ENCODE measurements at places on chromosomes 2 and 18.

DNA sequence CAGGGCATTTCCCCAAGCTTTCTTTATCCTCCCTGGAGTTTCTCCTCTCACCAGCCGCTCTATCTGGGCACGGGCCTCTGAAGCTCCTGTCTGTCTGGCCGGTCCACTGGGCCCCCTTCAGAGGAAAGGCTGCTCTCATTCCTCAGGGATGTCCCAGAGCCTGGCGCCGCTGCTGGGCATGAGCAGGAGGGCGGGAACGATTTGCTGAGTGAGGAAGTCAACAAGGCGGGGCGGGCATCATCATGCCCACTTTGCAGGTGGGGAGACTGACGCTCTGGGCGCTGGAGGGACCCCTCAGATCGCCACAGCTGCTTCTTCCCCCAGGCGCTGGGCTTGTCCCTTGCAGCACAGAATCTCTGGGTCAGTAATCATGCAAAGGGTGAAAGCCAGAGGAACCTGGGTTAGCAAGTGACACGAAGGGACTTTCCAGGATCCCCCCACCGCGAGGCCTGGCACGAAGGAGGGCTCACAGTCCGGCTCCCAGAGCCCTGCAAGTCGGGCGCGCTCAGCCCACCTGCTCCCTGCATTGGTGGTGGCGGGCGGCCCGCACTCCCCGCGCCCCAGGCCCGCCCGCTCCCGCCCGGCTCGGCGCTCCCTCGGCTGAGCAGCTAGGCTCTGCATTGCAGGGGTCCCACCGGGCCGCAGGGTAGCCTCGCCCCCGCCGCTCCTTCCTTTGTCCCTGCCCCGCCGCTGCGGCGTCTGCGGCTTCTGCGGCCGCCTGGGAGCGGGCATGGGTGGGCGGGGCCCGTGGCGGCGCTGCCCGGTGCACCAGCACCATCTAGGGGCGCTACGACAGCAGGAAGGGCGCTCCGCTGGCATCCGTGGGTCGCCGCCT, 157.8 kb downstream of the CYRIA start:
- no peak for DNase-seq

DNA sequence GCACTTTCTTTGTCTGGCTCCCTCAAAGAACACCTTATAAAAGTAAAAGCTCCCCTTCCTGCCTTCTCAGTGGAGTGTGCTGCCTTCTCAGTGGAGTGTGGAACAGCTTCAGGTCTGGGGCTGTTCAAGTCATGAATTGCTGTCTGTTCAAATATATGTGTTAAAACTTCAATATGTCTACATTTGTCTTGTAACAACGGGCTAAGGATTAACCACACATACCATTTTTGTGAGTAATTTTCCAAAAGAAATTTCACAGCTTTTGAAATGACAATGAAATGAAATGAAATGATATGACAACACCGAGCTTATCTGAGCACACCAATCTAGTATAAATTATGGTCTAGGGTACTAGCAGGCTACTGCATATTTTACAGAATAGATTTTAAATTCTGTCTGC, 42.9 kb downstream of the CABYR start:
- DNase-seq = no peak

DNA sequence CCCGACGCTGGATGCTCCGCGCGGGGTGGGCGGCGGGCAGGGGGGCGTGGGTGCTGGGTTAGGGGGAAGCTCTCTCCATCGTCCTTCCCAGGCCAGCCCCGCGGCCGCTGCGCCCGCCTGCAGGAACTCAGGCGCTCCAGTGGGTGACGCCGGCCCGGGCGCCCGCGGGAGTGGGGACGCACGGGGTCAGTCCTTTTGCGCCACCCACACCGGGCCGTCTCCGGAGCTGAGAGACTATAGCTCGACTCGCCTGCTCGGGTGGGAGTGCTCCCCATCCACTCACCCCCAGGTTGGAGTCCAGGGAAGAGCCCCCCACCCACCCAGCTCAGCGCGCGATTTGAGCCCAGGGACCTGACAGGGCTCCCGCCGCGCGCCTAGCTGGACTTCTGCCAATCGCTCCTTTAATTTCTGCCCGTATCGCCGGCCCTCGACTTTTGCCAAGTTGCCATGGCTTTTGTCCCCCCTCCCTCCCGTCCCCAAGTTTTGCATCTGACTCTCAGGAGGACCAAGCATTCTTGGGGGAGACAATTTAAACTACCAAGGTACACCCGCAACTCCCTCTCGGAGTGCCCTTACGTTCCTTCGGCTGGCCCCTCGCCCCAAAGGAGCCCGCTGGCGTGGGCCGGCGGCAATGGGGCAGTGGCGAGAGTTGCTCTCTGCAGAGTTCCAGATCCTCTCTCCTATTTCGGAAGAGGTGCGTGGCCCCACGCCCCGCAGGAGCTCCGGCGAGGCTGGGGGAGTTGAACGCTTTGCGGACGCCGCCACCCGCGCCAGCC, 205.8 kb upstream of the SMAD2 start:
- DNase-seq = no peak

DNA sequence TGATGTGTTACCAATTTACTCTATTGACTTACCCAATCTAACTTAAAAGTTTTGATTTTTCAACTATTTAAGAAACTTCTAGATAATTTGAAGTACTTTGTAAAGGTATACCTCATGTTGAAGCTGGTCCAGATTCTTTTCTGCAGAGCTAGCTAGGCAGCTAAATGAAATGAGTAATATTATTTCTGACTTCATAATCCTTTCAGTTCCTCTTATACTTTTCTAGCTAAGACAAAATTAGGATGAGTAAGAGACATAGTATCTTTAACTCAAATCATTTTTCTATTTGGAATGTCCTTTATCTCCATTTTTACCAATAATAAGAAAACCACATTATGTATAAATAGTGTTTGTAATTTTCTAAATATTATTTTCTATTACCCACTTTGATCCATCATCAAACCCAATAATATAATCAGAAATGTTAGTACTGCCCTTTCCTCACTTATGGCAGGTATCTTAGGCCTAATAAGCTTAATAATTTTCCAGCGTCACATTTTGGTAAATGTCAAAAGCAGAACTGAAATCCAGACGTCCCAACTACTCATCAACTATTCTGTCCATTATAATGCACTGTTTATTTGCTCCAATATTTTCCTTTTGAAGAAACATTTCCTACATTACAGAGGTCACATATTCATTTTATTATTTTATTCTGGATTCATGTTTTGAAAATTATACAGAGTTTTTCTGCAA, 456.6 kb downstream of the THSD7B start:
- DNase-seq = no peak

GRCh38 chr2:235663875-235664274, 170.0 kb downstream of the AGAP1 start:
- DNase-seq = no peak

DNA sequence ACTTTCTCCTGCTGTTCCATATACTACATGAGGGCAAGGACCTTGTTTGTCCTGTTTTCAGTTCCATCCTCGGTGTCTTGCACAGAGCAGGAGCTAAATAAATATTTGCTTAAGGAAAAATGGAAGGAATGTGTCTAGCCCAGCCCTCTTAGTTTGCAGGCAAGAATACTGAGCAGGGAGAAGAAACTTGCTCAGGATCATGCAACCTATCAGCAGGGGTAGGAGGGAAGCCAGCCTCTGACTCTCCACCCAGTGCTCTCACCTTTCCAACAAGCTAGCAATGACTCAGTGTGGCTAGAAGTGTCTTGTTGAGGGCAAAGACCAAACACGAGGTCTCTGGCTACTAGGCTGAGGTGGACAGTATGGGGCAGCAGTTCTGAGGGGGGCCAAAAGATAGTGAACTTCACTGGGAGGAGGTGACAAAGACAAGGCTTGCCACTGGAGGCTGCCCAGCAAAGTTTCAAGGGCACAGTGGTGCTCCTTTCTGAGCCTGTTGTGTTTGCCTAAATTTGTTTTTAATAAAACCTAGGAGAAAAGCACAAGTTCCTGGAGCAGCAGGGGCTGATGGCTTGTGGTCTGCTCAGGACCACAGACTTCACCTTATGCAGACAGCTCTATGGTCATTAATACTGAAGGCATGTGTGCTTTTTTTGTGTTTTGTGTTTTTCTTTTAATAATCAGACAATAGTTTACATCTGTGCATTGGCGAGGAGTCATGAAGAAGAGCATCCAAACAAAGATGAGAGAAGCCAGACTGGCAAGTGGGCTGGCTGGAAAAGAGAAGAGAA, 49.1 kb upstream of the CTAGE1 start:
- DNase-seq = peak; percentile 39

GRCh38 chr2:185687967-185688366, 50.6 kb upstream of the FSIP2 start:
- DNase-seq = no peak
